Activated T-cell treated with anti-CD3 and anti-CD28 coated beads for 4 hours (primary cell): ENCODE measurements at places on chromosomes 4 and X.

DNA sequence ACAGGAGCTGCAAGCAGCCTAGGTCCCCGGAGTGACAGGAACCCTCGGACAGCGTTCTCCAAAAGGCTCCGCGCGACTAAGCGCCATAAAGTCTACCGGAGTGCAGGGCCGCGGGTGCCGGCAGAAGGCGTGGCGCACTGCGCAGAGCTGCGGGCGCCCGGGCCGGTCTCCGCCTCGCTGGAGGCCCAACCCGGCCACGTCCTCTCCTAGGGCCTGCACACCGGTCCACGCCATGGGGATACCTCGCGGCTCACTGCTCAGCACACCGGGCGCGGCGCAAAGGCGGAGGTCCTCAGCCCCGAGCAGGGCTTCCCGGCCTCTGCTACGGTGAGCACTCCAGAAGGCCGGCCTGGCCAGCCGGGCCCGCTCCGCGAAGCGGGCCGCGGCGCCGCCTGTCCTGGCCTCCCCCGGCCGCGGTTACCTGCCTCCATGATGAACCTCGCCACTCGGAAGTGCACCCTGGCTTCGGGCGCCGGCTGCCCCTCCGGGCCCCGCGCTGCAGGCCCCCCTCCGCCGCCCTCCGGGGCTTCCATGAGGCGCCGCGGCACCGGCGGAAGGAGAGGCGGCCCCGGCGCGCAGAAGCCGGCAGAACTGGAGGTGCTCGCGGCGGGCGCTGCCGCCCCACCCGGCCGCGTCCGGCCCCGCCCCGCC lies at the start of gene CCNQ:
TSS of gene CCNQ (minus strand) at position 599 of the 651 bp plus-strand sequence. CDS start at position 533, 66 bp downstream.
- DNase-seq, result no peak

DNA sequence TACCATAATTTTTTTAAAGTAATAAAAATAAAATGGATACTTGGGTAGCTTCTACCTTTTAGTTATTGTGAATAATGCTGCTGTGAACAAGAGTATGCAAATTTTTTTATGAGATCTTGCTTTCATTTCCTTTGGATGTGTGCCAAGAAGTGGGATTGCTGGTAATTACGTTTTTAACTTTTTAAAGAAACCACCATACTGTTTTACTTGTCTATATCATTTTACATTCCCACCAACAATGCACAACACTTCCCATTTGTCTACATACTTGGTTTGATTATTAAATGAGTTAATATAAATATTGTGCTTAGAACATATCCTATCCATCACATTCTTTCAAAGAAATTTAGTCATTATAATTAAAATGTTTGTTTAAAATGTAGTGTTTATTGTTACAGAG lies 3.9 kb upstream of the SULT1B1 start:
- DNase-seq, result no peak

- no peak for DNase-seq
These were observed 286.4 kb downstream of the BCOR start for GRCh38 chrX:39811376-39811775.

GRCh38 chr4:25797136-25797535 lies 65.7 kb downstream of the SEL1L3 start:
- no peak for DNase-seq
